ENCODE measurements at places on chromosomes 6 and 20.

GRCh38 chr6:125018136-125018535, 55.9 kb downstream of the RNF217 start:
- DNase-seq: no peak

DNA sequence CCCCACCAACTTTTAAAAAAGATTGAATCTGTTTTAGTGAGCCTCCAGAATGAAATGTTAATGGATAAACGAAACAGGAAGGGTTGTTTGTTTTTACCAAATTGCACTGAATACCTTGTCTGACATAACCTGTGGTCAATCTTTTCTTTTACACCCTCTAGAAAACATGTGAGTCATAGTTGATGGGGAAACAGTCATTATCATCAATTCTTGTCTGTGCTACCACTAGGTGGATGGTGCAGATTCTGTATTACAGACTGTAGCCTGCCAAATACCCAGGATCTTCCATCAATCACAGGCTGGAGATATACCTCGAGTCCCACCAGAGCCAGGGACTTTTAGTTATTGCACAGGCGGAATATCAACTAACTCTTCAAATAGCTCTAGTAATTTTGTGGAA, 29.5 kb upstream of the PKIB start:
- no peak for DNase-seq

GRCh38 chr20:49698477-49698876, 15.2 kb downstream of the B4GALT5 start:
- no peak for DNase-seq

- no peak for DNase-seq
These were observed 55.4 kb downstream of the CEP162 start for GRCh38 chr6:84172080-84172479.

GRCh38 chr6:120564779-120565178, 769.5 kb downstream of the TBC1D32 start:
- DNase-seq: no peak

GRCh38 chr6:44976677-44977641, 351.2 kb upstream of the RUNX2 start:
- DNase-seq: no peak

GRCh38 chr20:1788044-1788443, 107.2 kb upstream of the SIRPA start:
- DNase-seq: no peak

DNA sequence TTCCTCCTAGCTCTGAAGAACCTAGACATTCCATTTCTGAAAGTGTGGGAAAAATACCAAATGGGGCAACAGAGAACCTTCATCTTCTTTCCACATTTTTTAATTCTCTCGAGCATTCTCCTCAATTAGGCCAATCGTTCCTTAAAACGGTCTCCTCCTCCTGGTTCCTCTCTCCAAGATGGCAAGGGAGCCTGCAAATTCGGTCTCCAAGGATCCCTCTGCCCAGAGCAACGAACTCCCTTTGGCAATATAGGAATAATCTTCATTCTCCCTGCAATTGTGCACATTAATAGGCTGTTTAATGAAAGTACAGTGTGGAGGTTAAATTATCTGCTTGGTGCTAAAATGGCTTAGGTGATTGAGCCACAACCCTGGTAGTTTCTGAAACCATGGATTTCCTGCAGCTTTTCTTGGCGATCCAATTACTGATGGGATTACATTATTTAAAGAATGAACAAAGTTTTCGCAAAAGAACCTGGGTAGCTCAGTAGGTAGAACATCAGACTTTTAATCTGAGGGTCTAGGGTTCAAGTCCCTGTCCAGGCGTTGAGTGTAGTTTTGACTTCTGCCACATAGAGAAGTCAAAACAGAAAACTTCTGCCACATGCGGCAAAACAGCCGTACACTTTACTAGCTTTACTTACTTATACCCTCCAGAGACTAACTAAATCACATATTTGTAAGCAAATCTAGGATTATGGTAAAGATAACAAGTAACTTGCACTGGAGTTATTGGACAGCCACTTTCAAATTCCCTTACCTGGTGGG, 102.9 kb upstream of the ZNF184 start:
- DNase-seq: no peak

DNA sequence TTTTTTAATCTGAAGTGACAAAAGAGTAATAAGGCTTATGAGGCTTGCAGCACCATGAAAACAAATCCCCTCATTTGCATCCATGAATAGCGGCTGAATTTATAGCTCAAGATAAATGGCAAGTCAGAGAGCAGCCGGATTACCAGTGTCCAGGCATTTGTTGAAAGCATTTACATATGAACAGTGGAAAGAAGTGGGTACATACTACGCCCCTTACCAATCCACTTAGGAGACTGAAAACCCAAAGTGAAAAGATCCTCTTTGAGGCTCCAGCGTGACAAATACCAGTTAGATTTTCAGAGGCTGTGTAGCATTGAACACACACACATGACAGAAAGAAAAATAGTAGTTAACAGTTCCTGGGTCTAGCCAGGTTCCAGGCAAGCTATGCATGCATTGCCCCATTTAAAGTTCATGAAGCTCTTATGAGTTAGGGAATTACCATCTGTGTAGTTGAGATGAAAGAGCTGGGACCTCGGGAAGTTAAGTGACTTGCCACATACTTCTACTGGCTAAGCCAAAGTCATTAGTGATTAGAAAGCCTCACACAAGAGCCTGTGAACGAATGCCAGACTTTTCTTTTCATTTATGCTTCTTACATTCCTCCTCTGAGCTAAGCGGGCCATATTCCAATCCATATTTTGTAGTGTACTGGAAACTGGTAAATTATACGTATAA, 28.3 kb upstream of the NHSL1 start:
- no peak for DNase-seq
